ENCODE measurements at places on chromosomes 5 and 9.
A peak's percentile ranks its signal among the peaks of the same experiment; 100 is the strongest.

DNA sequence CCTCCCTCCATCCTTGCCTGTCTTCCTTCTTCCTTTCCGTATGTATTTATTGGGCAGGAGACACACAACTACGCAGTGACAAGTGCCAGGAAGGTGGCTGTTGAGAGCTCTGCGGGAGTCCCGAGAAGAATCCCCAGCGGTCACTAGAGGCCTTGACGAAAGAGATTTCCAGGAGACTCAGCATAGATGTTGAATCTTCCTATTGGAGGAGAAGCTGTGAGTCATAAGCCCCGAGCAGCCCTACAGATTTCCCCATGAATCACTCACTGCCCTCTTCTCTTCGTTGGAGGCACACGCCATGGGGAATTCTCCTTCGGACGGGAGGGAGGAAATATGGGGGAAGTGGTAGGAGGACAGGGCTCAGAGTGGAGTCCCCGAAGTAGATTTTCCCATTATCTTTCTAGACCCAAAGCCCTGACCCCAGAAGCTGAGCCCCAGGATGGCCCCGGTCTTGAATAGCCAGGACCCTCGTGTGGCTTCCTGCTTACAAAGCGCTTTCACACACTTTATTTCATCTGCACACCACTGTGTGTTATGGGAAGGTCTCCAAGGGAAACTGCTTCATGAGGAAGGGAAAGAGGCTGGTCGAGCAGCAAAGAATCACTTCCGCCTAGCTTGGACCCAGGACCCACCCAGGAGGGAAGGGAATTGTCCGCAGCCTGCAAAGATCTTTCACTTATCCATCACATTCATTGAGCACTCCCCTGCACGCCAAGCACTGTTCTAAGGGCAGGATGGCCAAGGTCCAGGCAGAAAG is 12.7 kb downstream of the DUSP1 start:
- peak; percentile 80 for DNase-seq

- no peak for DNase-seq
Measured at GRCh38 chr5:69531406-69531801, 28.6 kb upstream of the GTF2H2C start.

DNA sequence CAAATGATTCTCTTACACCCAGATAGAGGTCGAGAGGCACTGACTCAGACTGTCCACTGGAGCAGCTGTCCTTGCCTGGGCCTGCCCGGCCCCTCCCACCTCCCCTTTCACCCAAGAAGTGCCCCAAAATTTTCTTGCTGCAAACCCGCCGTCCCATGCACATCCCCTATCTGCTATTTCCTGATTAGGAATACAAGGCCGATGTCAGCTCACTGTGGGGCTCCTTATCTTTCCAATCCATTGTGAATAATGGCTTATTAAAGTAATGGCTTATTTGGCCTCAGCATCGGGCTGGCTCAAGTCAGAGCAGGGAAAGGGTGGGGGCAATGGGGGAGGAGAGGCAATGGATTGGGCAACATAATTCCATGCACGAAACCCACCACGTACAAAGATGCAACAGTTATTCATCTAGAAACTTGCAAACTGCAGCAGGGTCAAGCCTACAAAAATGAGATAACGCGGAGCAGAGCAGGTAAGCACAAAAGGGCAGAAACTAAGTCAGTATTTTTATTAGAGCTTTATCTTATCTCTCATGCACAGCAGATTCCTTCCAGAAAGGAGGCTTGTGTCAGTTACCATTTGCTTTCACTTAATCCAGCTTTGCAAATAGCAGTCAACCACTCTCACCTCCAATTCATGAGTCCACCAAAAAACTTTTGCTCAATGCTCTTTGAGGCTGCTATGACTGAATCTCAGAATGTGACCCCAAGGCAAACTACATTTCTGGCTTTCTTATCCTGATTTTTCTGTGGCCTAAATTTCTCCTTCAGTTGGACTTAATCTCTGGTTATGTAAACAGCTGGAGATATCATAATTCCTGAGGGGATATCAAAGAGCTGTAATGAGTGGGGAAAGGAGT is 138.2 kb upstream of the OSMR start:
- no peak for DNase-seq

GRCh38 chr9:2231829-2232228 is 216.7 kb downstream of the SMARCA2 start:
- DNase-seq, result no peak

DNA sequence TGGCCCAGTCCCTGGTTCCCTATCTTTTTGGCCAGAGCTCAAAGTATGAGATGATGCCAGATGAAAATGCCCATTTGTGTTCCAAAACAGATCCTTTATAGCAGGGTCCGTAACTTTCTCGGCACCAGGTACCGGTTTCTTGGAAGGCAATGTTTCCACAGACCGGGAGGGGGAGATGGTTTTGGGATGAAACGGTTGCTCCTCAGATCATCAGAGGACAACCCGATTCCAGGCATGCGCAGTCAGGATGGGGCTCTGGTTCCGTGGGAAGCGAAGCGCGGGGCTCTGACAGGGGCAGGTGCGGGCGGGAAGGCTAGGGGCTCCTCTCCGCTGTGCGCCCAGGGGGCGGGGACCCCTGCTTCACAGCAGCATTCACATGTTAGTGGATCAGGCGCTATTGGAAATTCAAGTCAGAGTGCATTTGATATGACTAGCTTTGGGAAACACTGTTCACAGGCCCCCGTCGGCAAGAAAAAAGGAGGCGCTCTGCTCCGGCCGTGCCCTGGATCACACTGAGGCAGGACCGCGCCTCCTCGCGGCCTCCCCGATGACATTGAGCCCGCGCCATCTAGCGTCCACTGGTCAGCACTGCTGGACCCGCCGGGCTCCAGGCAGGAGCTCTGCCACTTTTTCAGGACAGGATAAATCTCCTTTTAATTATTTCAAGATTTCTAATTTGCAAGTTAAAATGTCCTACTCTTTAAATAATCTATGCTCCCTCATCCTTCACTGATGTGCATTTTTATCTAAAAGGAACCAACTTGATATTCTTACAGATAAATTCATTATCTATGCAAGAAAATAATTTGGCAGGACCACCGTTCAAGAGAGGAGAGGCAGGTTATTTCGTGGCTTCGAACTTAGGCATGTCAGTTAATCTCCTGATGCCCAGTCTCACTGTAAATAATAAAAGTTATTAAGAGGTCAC is 190.0 kb downstream of the FANCC start:
- peak; percentile 77 for DNase-seq

DNA sequence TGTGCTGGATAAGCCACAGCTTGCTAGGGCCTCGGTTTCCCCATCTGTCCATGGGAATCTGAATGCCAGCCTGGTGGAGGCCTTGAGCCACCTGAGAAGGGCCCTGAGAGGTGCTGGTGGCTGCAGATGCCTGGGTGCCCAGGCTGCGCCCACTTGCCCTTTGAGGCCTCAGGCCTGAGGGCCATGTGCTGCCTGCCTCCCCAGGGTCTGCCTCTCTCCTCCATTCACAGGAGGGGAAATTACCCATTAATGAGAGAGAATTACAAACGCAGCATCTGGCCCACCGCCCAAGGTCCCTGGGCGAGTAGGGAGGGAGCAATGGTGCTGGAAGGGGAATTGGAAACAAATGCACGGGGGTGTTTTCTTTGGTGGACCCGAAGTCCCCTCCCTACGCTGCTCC is 59.6 kb downstream of the BARX1 start:
- no peak for DNase-seq

- peak; percentile 89 for DNase-seq
Measured at GRCh38 chr9:84711936-84712335, 42.4 kb downstream of the NTRK2 start.

DNA sequence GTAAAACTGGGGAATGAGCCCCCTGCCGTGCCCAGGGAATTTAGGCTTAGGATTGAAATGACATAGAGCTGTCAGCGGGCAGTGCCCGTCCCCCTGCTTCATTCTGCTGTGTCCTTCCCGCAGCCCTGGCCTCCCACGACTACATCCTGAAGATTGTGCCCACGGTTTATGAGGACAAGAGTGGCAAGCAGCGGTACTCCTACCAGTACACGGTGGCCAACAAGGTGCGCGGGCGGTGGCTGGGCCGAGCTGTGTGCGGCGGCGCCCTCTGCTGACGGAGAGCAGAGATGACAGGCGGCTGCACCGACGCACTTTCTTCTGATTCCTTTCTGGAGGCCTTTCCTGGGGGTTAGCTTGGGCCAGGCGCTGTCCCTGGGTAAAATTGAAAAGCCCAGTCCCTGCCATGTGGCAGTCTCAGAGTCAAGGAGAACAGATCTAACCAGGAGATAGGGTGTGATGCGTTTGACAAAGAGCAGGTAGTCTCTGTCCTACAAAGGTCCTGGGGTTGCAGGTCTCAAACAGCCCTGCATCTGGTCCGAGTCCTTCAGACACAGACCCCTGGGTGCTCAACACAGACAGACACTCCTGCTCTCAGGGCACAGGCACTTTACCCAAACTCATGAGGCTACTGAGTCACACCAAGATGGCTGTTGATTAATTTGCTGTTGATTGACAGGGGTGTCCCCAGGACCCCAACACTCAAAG is 26.8 kb upstream of the RPL26L1 start:
- peak; percentile 84 for DNase-seq

DNA sequence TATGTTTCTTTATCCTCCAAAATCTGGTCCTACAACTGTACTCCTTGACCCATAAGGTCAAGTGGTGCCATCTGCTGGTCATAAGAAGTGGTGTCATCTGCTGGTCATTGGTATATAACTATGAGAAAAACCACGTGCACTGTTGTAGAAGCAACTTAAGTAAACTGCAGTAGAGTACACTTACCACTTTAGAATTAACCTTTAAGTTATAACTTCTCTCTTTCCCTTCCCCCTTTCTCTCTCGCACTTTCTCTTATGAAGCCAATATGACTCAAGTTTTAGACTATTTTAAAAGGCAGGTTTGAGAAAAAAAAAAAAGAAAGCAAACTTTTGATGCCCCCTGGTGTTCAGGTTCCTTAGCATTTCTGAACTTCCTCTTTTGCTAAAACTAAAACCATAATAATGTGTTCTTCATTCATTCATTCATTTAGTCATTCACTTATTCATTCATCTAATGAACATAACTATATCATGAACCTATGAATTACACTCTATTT is 12.8 kb upstream of the MTAP start:
- DNase-seq, result peak; percentile 89

DNA sequence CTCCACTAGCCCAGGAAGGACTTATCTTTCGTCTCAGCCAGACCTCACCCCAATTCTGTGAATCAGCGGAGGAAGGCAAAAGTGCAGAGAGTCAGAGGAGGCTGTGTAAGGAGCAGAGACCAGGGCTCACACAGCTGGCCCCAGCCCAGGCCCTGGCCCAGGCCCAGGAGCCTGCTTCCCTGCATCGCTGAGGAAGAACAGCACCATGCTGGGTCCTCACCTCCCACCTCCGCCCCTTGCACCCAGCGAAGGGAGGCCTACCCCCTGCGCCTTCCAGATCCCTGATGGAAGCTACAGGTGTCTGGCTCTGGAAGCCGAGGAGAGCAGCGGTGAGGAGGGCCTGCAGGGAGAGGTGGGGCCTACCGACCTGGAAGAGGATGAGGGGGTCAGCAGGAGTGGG is 22.3 kb upstream of the SYNPO start:
- DNase-seq, result no peak

GRCh38 chr5:148729182-148729581 is 74.9 kb upstream of the HTR4 start:
- no peak for DNase-seq

- DNase-seq, result no peak
Measured at GRCh38 chr5:140513124-140513523, 34.3 kb upstream of the EIF4EBP3 start.

GRCh38 chr9:124290743-124291554 is 33.2 kb downstream of the NEK6 start:
- no peak for DNase-seq

DNA sequence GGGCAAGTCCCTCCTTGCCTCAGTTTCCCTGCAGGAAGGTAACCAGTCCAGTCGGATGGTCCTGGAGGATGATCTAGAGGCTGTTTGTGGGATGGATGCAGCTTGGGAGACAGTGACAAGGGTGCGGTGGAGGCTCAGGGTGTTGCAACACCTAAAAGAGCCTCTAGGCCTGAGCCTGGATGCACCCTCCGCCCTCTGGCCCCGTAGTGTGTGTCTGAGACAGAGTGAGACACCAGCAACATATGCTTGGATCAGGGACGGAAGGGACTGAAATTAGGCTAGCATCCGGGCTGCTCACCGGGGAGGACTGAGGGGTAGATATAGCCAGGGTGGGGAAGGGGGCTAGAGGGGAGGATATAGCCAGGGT is 1.1 kb downstream of the CRAT start:
- peak; percentile 30 for DNase-seq

- DNase-seq, result no peak
Measured at GRCh38 chr5:139954462-139954861, 88.6 kb downstream of the NRG2 start.

GRCh38 chr5:92514896-92515295 is 1066.1 kb downstream of the NR2F1-AS1 start:
- no peak for DNase-seq

DNA sequence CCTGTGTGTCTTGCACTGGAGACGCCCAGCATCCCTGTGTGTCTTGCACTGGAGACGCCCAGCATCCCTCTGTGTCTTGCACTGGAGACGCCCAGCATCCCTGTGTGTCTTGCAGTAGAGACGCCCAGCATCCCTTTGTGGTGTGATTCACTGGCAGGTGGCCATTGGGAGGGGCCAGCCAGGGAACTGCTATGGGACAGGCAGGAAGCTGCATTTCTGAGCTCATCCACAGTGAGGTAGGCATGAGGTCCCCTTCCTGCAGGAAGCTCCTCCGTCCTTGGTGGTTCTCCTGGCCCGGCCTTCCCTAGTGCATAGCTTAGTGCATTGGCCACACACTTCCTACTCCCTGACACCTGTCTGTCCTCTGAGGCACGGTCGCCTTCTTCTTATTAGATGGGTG is 43.5 kb downstream of the IRX1 start:
- no peak for DNase-seq

GRCh38 chr9:110835859-110836271 is 167.3 kb downstream of the MUSK start:
- DNase-seq, result no peak

DNA sequence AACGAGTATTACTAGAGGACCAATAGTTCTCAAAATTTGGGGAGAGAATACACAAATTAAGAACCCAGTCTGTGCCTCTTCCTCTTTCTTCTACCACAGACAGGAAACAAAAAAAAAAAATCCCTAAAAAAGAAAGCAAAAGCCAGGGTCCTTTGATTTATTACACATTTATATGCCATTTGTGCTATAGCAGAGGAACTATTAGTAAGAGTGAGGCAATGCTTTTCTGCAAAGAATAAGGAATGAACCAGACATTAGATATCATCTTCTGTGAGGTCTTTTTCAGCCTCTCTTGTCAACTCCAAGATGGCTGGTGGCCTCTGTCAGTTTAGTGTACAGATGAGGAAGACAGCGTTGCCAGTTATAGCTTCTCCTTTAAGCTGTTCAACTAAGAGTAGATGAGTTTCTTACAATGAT is 127.6 kb downstream of the RFX3 start:
- DNase-seq, result no peak

GRCh38 chr9:75878488-75878860 is 12.0 kb upstream of the PCSK5 start:
- DNase-seq, result no peak
